ENCODE measurements at places on chromosomes 12 and 14.

- peak; percentile 1 for DNase-seq
Measured at GRCh38 chr12:9367201-9367600, 159.0 kb upstream of the PZP start.

- DNase-seq: peak; percentile 62
Measured at GRCh38 chr12:25377469-25378177, 126.9 kb upstream of the KRAS start.

GRCh38 chr12:63103494-63104131 is 47.4 kb downstream of the AVPR1A start:
- peak; percentile 29 for DNase-seq

DNA sequence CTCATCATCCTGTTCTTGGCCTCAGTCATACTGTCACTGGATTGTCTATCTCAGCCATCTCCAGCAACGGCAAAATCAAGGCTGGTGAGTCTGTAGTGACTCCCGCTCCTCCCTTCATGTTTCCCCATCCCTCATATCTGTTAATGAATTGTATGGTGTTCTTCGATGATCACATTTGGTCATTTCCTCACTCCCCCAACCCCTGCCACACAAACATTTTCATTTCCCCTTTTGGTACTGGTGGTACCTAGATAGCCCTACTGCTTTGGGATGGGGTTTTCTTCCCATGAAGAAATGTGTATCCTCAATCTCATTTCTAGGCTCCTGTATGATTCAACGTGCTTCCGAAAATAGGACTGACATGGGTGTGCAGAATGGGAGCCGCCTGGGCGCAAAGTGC is 2.7 kb upstream of the KLHL33 start:
- no peak for DNase-seq

DNA sequence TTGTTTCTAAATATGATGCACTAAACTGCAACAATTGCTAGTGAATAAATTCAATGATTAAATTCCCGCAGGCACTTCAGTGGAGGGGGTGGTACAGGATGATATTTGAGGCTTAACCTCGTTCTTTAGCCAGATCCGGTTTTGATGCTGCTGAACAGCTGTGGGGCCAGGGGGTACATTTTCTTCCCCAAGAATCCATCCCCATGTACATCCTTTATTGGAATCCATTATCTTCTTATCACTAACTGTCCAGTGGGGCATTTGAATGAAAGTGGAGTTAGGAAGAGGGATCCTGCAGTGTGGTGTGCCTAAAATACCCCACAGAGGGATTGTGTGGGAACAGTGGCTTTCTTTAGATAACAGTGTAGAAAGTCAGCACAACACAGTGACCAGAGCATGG is 45.2 kb upstream of the OASL start:
- DNase-seq: no peak

GRCh38 chr12:108642269-108642870 is 8.7 kb upstream of the SELPLG start:
- DNase-seq: no peak

- DNase-seq: no peak
Measured at GRCh38 chr14:74417611-74418010, 8.4 kb downstream of the SYNDIG1L start.

DNA sequence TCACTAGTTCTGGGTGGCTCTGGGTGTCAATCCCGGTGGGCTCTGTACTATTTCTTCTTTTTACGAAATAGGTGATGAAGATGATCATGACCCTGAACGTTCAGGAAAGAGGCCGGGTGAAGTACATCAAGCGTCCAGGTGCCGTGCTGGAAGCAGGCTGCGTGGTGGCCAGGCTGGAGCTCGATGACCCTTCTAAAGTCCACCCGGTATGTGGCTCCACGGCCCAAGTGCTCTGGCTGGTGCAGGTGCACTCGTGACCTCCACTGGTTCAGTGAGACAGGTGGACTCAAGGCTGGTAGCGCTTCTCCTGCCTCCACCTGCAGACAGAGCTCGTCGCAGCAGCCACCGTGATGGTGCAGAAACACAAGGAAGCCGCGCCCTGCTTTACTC is 85.1 kb downstream of the ACACB start:
- DNase-seq: no peak

DNA sequence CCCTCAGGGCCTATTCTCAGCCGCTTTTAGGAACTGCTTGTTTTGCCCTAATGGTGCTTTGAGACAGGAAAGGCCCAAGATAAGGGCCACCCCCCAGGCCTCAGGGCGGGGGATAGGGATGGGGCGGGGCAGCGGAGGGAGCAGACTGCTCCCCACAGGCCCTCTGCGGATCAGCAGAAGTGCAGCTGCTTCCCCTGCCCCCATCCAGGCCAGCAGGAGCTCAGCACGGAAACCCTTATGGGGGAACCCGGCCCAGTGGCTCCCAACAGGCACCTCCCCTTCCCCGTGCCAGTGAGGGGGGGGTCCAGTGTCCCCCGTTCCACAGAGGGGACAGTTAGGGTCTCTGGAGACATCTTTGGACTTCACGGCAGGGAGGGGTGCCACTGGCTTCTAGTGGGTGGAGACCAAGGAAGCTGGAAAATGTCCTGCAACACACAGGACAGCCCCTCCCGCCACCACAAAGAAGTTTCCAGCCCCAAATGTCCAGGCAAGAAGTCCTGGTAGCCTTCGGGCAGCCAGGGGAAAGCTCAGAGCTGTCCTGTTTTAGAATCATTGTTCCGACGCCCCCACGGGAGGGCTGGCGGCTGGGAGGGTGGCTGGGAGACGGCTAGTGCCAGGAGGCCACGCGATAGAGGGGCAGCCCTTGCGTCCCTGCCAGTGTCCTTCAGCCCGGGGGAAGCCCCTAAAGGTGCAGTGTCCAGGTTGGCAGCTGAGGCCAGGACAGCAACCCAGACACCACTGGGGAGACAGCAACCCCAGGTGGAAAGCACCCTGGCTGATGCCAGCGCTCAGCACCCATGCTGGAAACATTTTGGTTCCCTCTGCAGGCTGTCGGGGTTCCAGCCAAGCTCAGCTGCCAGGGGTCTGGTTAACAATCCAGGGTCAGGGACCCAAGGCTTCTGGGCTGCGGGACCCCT is 10.4 kb upstream of the GPR132 start:
- DNase-seq: peak; percentile 81

- no peak for DNase-seq
Measured at GRCh38 chr14:36738269-36738668, 76.6 kb downstream of the PAX9 start.

- DNase-seq: no peak
Measured at GRCh38 chr12:31456562-31456961, 130.6 kb upstream of the SINHCAF start.

- DNase-seq: peak; percentile 79
Measured at GRCh38 chr12:75944097-75944904, 87.3 kb downstream of the PHLDA1 start.

DNA sequence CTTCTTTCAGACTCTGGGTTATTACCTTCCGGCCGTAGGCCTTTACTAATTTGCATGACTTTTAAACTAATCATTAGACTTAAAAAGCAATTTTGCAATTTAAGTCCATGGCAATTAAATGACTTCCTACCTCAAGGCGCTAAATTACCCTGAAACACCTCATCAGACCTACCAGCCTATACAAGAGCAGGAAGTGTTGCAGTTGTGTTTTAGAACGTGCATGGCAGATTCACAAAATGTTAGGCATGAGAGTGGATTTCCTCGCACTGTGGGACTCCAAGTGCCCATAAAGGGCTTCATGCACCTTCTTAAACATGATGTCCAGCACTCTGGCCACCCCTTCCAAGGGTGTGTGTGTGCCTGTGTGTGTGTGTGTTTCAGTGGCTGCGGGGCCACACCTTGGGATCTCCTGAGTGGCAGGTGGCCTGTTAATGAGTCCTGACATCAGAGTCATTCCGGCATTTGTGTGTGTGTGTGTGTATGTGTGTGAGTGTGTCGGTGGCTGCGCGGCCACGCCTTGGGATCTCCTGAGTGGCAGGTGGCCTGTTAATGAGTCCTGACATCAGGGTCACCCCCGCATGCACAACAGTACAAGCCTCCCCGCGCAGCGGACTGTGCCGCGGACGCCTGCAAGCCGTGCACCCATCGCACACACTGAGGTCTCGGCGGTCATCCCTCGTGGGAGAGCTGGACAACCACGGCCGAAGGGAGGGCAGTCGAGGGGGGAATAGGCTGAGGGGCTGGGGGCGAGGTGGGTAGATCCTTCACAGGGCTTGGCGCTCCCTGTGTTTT is 900 bp downstream of the C2CD5 start:
- peak; percentile 21 for DNase-seq

DNA sequence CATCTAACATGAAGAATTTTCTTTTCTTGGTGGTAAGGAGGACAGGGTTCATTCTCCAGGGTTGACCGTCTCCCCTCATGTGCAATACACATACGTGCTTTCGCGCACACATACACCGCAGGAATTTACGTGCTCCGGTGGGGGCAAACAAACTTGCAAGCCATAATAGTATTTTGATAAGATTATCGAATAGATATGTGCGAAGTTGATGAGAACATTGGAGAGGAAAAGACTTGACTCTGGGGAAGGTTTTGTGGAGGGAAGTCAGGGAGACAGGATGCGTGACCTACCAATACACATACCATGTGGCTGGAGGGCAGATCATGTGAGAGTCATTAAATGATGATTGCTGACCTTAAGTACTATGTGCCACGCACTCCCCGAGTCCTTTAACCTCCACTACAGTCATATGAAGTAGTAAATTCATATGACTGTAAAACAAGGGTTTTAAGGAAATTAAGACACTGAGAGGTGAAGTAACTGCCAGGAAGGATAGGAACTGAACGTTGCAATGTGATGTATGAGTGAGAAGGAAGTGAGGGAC is 921 bp downstream of the RAD51B start:
- DNase-seq: peak; percentile 43

- DNase-seq: no peak
Measured at GRCh38 chr12:67794161-67794560, 145.6 kb downstream of the DYRK2 start.

GRCh38 chr12:2027351-2027750 is 23.1 kb upstream of the DCP1B start:
- DNase-seq: no peak

GRCh38 chr12:13026286-13026685 is 17.9 kb upstream of the FAM234B start:
- no peak for DNase-seq

DNA sequence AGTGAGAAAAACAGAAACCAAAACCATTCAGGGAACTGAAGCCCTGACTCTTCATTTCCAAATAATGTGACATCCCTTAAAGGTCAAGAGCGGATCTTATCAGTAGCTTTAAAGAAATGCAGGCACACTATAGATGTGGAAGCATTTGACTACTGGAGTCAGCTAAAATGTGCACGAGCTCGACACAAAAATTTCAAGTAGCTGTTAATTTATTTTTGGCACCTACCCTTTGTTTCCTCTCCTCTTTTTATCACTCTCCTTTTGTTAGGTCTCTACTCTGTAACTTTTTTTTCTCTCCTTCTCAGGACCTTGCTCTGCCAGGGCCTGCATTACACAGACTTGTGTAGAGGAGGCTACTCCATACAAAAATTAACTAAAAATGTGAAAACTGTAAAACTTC is 58.3 kb downstream of the FGD6 start:
- DNase-seq: no peak

DNA sequence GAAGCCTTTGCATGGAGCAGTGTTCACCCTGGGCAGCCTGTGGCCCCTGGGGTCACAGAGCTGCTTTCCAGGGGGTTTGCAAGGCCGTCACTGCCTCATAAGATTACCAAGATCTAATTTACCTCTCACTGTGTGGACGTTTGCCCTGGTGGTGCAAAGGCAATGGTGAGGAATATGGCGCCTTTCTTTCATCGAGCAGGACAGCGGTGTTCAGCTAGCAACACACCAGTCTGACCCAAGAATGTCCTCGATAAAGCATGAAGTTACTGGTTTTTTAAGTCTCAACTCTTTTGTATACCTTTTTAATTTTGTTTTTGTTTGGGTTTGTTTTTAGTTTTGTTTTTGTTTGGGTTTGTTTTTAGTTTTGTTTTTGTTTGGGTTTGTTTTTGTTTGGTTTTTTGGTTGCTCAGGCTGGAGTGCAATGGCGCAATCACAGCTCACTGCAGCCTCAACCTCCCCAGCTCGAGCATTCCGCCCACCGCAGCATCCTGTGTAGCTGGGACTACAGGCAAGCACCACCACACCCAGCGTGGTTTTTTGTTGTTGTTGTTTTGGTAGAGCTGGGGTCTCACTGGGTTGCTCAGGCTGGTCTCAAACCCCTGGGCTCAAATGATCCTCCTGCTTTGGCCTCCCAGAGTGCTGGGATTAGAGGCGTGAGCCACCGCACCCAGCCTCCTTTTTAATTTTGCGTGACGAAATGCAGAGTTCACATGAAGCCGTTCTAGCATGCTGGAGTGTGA is 57.9 kb downstream of the PPP2R5C start:
- DNase-seq: no peak

GRCh38 chr12:103757248-103757647 is 83.8 kb downstream of the NT5DC3 start:
- no peak for DNase-seq

DNA sequence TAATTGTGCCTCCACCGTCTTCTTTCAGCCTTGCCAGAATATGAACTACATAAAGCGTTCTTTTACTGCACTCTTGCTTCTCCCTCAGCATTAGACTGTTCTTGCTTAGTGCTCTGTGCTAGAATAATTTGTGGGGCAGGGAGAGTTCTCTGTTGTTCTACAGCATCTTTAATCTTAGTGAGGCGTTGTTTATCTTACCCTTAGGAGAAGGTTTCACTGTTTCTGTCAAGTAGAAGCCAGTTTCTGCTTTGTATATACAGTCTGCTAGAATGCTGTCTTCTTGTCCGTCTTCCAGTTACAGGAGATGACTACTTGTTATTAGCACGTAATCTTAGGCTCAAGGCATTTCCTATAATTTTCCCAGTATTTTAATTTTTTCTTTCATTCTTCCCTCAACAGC is 458.0 kb downstream of the FLRT2 start:
- no peak for DNase-seq

DNA sequence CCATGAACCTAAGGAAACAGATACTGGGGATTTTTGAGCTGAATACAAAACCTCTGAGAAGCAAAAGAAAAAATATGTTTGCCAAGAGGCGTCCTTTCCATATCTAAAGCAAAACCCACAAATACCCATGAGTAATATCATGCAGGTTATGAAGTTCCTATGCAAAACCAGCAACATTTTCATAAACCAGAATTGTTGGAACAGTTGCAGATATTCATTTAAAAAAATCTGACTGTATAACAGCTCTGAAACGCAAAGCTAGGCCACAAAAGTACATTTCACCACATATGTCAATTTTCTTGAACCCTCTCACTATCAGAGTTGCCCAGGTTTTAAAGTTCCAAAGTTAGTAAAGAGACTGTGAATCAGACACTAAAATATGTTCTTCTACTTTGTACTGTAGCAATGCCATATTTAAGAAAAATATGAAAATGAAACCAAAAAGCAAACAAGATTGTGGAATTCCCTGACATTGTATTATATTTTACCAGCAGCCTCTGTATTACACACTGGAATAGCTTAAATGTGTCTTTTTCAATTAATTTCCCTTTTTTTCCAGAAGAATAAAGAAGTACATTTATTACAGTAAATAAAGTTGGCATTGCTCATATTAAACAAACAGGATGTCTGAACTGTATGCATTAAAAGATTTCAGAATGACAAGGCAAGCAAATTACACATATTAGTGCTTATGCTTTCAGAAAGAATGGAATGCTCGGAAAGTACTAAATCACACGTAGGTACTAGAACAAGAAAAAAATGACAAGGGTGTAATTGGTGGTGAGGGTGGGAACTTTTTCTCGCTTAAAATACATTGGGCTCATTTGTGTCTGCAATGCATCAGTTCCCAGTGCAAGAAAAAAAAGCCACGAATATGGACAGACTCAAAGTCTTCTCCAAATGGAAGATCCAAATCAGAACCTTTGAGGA is 33.6 kb upstream of the HIF1A start:
- DNase-seq: no peak

- no peak for DNase-seq
Measured at GRCh38 chr14:52235866-52236510, 31.5 kb upstream of the PTGDR start.
